ENCODE measurements at places on chromosomes 4 and X. TPM values are rescaled to one million over a fixed set of nuclear protein-coding genes. Genes with fewer than 3 reads are reported as not detected.

- no peak for DNase-seq
Measured at GRCh38 chr4:153494562-153494961, 28.4 kb downstream of the TMEM131L start.

DNA sequence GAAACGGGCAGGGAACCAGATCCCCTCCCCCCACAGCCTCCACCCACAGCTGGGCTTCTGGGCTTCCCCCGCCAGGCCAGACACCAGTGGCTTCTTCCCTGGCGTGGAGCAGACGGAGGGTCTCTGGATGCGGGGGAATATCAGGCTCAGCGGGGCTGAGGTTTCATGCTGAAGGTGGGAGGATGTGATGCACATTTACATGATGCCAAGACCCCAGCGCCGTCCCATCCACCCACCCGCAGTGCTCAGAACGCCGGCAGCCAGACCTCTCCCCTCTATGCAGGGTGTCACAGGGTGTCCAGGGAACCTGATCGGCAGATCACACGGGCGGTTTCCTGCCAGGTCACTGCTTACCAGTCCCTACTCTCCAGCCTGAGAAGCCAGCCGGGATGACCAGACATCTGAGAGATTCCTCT is 12.8 kb upstream of the TNIP2 start:
- no peak for DNase-seq

- no peak for DNase-seq
Measured at GRCh38 chr4:28176942-28177341, 1316.3 kb downstream of the STIM2 start.

DNA sequence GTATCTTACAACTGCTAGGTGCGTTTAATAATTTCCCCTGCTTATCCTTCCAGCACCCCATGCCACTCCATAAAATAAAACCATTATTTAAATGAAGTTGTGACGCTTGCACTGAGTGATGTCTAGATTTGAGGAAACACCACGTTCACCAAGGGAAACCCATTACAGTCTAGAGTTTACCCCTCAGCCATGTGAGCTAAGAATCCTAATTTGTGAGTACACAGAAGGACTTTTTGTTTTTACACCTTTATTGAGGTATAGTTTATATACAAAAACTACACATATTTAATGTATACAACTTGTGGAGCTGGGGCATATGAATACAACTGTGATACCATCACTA is 326.8 kb downstream of the RAPGEF2 start:
- DNase-seq = no peak

DNA sequence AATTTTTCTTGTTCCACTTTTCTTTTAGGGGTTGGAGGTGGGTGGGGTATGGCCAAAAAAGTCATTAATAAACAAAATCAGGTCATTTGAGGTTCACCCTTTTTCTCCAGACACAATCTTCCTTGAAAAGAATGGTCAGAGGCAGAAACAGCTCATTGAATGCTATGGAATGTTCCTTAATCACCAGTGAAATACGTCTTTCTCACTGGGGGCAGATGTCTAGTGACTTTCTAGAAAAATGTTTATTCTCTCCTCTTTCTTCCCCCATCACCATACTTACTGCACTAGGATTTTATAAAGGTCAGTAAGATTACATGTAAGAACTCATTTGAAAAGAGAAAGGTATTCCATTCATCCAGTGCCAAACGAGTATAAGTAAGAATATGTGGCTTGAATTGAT is 44.5 kb downstream of the MGST2 start:
- no peak for DNase-seq

- peak; percentile 21 for DNase-seq
Measured at GRCh38 chrX:133776072-133776471, 209.3 kb downstream of the GPC3 start.

GRCh38 chr4:101356928-101357327 is 9.6 kb upstream of the PPP3CA start:
- no peak for DNase-seq

GRCh38 chr4:15004739-15005301 is 2.5 kb downstream of the CPEB2 start:
- DNase-seq = peak; percentile 93

- DNase-seq = no peak
Measured at GRCh38 chr4:173119818-173120217, 48.8 kb upstream of the GALNT7 start.

DNA sequence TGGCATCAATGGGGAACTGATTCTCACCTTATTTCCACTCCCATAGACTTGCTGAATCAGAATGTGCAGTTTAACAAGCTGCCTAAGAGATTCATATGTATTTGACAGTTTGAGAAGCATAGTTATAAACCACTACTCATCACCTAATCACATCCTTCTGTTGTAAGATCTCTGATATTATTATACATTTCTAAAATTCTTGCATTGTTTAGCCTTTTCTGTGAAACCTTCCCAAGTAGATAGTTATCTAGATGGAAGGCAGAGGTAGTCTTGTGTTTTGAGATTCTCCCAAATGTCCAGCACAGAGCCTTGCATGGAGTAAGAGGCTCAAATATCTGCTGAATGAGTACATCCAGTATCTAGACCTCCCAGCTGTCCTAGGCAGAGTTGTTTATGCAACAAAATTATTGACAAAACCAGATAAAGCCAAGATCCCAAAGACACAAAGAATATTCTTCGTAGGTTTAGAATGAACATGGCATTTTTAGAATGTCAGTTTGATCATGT is 227.3 kb downstream of the KDR start:
- no peak for DNase-seq

- DNase-seq = no peak
Measured at GRCh38 chr4:129040471-129040870, 52.9 kb downstream of the SCLT1 start.

DNA sequence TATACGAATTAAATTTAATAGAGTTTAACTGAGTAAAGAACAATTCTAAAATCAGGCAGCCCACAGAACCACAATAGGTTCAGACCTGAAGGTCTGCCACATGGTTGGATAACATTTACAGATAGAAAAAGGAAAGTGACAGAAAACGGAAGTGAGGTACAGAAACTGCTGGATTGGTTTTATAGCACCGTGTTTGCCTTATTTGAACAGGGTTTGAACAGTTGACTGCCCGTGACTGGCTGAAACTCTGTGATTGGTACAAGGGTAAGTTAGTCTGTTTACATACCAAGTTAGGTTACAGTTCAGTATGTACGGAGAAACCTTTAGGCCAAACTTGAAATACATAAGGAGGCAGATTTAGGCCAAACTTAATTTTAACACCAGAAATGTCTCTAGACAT is 64.1 kb upstream of the ATXN3L start:
- no peak for DNase-seq

DNA sequence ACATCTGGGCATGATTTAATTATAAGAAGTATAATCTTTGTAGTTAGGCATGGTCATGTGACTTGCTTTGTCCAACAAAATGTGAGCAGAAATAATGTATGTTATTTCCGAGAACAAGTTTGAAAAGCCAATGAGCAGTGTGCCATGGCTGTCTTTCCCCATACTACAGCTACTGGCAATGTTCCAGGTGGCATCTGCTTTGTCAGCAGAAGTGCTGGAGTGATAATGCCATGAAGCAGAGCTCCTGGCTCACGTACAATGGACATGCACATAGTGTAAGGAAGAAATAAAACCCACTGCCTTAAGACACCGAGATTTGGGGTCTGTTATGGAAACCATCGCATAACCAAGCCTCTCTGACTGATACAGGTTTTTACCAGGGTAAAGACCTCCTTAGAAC is 212.6 kb upstream of the RASGEF1B start:
- DNase-seq = no peak

DNA sequence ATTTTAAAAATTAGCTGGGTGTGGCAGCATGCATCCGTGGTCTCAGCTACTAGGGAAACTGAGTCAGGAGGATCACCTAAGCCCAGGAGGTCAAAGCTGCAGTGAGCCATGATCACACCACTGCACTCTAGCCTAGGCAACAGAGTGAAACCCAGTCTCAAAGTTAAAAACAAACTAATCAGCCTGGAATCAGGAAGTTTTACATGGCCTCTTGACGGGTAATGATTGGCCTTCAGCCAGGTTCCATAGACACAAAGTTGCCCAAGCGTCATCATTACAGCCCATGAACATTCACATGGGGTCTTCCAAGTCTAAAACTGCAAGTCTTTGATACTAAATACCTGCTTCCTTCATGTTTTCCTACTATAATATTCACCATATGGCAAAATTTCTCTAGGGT is 10.0 kb upstream of the RGN start:
- DNase-seq = no peak

EPGN gene
- total RNA-seq = 3.0 TPM

CHRNA9 gene
- not detected for total RNA-seq

FRAS1 gene
- total RNA-seq = 3.7 TPM

F8A1 gene
- total RNA-seq = 30.6 TPM

IGFBP7 gene
- 723 TPM for total RNA-seq

FGF2 gene
- total RNA-seq = 5.2 TPM

SH3D19 gene
- total RNA-seq = 107 TPM

CHST7 gene
- total RNA-seq = 13.8 TPM

SLIT2 gene
- total RNA-seq = 8.5 TPM
